ENCODE measurements at places on chromosomes 2 and 18.

- no peak for DNase-seq
Observed at GRCh38 chr2:130898553-130898952, 61.8 kb downstream of the ARHGEF4 start.

- no peak for DNase-seq
Observed at GRCh38 chr2:905833-906140, 44.9 kb upstream of the SNTG2 start.

- no peak for DNase-seq
Observed at GRCh38 chr2:10276481-10277292, 26.0 kb upstream of the HPCAL1 start.

DNA sequence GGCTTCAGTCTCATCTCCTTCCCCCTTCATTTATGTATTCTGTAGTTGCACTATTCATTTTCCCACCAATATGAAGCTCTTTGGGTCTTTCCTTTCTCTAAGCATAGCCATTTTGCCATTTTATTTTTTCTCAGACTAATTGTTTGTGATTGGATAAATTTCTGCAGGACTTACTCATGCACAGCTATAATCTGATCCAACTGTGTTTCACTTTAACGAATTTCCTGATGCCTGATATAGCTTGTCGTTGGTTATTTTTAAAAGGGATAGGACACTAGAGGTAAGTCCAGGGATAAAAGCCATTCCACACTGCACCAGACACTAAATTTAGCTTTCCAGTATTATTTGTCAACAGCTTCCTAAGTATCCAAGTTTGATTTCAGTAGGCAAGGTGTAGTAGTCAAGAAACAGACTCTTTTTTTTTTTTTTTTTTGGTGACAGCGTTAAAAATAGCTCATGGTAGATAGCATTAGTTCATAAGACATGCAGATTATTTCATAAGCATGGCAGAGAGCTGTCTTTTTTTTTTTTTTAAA, 17.4 kb downstream of the ASB18 start:
- DNase-seq = no peak

DNA sequence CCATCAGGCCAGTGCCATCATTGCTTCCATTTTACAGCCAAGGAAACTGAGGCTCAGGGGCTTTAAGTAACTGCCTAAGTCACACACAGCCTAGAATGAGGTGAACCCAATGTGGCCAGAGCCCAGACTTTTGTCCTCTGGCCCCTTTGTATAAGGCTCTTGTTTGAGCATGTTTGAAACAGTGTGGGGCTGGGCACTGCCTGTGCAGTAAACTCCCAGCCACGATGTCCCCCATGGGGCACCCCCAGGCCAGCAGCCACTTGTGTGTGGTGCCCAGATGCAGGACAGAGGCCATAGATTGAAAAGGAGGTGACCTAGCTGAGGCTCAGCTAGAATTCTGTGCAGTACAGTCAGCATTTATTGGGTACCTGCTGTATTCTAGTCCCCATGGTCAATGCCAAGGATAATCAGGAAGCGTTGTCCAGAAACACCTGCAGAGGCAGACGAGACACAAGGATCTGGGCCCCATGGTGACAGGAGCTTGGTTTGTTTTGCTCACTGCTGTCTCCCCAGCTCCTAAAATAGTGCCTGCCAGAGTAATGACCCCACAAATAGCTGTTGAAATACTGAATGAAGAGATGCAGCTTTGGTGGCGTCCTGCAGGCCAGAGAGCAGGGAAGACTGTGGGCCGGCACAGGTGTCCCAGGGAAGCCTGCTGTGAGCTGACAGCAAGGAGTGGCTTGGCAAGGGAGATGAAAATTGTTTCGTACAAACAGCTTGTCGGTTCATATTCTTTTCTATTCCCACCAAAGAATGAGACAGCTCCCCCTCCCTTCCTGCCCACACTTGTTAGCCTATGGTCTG, 160.7 kb downstream of the LDLRAD4 start:
- no peak for DNase-seq

- no peak for DNase-seq
Observed at GRCh38 chr18:2662990-2663389, 7.5 kb downstream of the SMCHD1 start.

DNA sequence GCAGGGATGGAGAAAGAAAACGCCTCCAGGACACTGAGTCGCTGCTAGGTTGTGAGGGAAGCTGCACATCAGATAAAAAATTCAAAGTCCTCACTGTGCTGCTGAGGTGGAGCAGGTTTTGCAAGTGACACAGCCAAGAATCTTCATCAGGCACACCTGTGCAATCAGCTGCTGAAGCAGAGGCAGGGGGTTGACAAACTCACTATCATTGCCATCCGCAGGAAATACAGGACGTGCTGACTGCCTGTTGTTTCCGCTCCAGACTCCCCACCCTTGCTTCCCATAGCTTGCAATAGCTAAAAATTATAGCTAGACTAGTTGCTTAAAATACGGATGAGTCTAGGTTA, 147.8 kb upstream of the FHL2 start:
- DNase-seq = no peak

GRCh38 chr2:38214209-38214717, 138.3 kb upstream of the CYP1B1 start:
- DNase-seq = no peak

GRCh38 chr18:54284535-54284934, 15.2 kb downstream of the POLI start:
- DNase-seq = no peak

DNA sequence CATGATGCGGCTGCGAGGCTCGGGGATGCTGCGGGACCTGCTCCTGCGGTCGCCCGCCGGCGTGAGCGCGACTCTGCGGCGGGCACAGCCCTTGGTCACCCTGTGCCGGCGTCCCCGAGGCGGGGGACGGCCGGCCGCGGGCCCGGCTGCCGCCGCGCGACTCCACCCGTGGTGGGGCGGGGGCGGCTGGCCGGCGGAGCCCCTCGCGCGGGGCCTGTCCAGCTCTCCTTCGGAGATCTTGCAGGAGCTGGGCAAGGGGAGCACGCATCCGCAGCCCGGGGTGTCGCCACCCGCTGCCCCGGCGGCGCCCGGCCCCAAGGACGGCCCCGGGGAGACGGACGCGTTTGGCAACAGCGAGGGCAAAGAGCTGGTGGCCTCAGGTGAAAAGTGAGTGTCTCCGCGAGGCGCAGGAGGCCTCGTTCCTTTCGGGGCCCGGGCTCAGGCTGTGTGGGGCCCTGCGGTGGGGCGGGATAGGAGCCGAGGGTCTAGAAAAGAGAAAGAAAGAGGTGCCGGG, 520 bp downstream of the GLS start:
- DNase-seq = no peak

GRCh38 chr2:216222650-216223352, 113.7 kb downstream of the XRCC5 start:
- no peak for DNase-seq

DNA sequence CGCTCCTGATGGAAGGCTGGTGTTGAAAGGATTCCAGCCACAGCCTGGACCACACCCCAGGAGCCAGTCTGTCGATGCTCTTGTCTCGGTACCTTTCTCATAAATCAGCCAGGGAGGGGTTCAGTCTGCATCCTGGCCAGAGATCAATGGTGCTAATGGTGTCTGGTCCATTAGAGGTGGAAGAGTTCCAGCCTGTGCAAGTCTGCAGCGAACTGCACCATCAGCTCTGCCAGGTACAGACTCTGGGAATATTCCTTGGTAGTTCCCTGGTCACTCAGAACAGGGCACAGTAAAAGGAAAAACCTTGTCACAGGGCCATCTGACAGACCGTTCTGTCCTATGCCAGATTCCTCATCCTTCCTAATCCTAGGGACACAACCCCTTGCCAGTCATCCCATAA, 164.3 kb downstream of the MTCL1 start:
- no peak for DNase-seq

DNA sequence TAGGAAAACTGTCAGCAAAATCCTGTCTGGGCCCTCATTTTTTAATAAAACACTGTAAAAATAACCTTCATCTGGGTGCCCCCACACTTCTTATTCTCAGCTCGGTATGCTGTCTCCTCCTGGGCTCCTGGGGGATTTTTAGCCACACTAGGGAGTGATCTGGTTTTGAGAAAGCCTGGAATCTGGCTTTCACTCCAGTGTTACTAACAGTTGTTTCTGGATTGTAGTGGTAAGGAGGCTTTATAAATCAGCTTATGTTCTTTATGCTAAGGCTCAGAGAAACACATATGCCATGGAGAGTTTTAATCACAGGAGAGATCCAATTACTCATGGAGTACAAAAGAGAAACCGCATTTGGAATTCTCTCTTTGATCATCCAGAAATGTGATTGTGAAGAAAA, 744.3 kb upstream of the SOX11 start:
- DNase-seq = no peak

- no peak for DNase-seq
Observed at GRCh38 chr2:122414902-122415301, 659.5 kb downstream of the TSN start.

DNA sequence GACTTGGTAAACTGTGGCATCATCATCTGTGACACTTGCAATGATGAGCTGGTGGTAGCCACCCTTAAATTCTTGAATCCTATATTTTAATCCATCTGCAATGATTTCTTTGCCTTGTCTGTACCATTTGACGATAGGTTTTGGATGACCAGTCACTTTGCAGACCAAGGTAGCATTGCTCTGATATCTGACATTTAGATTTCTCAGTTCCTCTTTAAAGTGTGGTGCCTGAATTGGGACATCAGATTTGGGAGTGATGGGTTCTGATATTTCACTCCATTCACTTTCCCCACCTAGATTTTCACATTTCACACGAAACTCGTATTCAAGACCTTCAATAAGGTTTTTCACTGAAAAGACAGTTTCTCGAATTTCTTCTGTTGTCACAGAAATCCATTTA, 55.8 kb downstream of the PLEKHA3 start:
- no peak for DNase-seq

DNA sequence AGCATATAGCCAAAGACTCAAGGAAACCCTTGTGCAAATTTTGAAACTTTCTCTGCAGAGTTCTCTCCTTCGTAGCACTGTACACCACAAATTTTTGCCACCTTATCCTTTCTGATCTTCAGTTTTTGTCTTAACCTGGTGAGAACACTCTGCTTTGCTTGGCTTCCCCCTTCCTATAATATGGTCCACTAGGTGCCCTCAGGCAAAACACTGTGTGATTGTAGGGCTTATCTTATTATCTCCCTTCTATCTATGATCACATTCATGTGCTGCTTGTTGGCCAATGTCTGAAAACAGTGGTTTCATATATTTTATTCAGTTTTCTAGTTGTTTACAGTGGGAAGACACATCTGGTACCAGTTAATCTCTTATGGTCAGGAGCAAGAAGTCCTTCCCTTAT, 111.1 kb downstream of the MTX2 start:
- DNase-seq = no peak

GRCh38 chr2:210842896-210843295, 286.5 kb downstream of the CPS1 start:
- no peak for DNase-seq

- DNase-seq = no peak
Observed at GRCh38 chr18:46820863-46821262, 64.0 kb upstream of the ST8SIA5 start.

DNA sequence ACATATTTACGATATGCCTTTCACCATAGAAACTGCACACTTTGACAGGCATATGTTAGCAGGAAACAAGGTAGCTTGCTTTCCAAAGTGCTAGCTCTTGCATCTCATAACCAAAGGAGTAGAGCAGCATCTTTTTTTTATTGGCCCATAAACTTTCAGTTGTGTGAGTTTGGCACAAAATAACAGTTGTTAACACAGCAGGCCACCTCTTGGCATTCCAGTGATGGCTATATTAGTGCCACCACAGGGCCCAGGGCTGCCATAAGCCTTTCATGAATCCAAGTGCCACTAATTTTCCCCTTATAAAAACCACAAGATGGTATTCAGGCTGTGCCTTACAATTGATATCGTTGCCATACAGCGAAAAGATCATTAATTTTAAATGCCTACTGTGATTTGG, 40.3 kb upstream of the KLF7 start:
- no peak for DNase-seq

DNA sequence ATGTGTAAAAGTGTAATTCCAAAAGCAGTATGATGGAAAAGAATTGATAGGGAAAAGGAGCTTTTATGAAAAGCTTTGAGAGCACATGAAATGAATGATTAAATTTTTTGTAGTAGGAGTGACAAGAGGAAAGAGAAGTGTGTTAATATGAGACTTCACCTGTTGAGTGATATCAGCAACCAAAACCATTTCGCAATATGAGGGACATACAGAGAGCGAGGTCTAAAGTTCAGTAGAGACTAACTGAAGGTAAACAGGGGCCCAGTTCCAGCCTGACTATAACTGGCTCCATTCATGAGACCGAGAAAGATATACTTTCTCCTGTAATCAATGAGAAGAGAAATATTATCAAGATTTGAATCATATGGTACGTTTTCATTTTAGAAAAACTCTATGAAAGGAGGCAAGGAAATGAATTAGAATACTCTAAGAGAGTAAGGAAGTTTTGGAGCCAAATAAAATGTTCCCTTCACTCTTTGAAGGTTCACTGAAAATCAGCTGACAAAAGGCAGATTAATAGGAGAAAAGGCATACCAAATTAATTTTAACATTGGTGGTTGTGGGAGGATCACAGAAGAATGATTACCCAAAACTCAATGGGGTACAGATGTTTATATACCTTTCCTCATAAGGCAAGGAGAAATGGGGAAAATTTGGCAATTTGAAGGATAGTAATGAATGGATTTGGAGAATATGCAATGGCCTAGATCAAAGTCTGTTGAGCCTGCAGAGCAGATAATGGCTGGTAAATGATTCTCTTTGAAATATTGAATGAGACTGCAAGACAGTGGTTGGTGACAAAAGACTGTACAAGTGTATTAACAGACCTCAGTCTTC, 932.2 kb downstream of the TDRD15 start:
- DNase-seq = no peak

DNA sequence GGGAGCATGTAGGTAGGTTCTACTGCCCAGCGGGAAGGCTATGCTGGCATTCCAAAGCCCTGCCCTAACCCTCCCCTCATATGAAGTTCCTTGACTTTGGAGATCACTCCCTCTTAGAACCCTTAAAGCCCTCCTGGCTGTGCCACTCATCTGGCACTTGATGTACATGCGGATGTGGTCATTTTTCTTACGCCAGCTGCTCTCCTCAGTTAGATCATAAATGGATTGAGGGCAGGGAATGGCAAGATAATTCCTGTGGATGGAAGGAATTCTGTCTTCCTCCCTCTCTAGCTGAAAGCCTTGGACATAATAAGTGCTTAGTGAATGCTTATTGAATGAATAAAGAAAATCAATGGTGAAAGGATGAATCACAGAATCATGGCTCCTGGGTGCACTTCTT, 51.6 kb downstream of the SLC4A3 start:
- DNase-seq = no peak
